ENCODE measurements at places on chromosomes 12 and 14.

- DNase-seq = no peak
Observed at GRCh38 chr12:70982991-70983390, 62.5 kb upstream of the PTPRR start.

DNA sequence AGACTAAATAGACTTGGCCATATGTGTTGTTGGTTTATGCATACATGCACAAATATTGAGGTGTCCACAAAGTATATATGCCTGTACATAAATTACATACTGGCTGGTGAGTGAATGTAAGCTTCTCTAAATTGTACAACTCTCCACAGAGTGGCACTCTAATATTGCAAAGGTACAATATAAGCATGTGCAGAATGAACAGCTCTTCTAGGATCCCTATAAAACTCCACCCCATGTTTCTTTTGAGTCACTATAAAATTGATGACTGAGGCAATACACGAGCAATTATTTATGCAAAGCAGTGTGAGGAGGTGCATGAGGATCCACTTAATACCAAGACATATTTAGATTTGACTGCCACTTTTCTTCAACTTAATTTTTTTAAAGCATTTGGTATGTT is 172.2 kb downstream of the NAV3 start:
- no peak for DNase-seq

DNA sequence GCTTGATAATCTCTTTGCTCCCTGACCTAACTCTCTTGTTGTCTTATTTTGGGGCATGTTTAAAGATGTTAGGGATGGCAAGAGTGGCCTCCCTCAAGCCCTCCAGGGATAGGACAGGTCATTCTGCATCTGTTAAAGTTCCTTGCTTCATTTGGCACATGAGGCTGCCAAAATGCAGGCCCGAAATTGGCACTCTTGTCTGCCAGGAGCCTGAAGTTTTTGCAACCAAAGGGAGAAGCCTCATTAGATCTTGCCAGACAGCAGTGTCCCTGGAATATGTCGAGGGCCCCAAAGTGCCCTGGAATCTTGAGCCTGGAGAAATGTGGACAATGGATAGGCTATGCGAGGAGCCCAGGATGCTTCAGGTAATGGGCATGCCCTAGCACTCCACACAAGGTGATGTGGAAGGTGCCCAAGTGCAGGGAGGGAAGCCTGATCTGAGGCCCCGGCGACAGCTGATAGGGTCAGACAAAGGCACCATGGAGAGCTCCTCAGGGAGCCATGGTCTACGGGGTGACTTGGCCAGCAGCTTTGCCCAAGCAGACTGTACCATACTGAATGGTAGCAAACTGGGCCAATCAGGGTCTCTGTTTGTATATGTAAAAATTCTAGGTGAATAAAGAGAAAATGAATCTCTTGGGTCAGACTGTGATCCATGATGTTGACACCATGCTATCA is 173.0 kb upstream of the WSCD2 start:
- DNase-seq = no peak

- DNase-seq = no peak
Observed at GRCh38 chr12:52191841-52192791, at the start of gene KRT80. Gene KRT80, minus strand, starts transcription at chr12:52192014. Its CDS starts 112 bp downstream, at chr12:52191902.

- no peak for DNase-seq
Observed at GRCh38 chr12:16515666-16516065, 90.3 kb downstream of the LMO3 start.

DNA sequence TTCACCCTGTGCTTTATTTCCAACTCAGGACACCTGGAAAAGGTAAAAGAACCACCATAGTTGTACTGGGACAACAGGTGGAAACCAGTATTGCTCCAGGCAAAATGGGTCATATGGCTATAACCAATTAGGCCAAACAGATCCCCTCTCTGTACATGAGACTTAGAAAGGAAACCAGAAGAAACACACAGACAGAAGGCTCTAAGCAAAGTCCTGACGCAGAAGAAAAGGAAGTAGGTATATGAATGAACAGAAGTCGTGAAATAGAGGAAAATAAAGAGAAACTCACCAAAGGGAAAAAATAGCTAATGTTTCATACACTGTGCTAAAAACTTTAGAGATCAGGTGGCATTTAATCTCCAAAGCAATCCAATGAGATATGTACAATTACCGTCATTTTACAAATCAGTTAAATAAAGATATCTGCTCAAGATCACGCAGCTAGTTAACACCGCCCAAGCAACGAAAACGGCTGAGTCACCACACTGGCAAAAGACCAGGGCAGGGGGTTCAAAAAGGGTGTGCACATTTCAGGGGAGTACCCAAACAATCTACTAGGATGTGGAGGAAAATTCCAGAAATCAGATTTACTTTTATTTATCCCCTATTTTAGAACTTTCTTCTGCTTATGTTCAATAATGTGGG is 82.3 kb downstream of the ITPR2 start:
- no peak for DNase-seq

DNA sequence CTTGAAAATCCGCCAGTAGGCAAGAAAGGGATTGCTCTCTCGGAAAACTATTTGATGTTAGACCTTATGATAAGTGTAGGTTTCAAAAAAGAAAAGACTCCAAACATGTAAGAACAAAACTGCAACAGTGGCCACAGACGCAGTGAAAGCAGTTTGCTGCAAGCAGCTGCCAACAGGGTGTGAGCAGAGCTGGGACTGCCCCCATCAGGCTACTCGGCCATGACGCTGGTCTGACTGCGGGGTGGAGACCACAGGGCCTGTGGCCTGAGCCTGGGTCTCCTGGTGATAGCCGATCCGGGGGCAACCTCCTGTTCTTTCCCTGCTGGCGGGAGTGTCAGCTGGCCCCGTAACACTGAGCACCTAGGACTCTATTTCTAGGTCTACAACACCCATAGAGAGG is 63.2 kb downstream of the AMN start:
- no peak for DNase-seq

GRCh38 chr12:909861-910260 is 39.6 kb downstream of the RAD52 start:
- DNase-seq = no peak

DNA sequence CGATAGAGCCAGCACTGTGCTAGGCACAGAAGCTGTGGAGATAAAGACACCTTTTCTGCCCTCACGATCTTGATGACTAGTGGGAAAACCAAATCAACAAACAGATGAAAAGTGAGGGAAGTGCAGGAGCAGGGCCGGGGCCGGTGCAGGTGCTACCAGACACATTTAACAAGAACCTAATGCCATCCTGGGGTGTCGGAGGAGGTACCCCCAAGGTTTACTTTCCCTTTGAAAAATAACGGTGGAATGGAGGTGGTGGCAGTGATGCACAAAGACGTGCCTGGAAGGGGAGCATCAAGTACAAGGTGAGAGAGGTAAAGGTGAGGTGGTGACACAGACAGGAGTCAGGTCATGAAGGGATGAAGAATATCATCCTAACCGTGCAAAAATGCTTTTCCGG is 22.1 kb downstream of the SLC6A13 start:
- no peak for DNase-seq

DNA sequence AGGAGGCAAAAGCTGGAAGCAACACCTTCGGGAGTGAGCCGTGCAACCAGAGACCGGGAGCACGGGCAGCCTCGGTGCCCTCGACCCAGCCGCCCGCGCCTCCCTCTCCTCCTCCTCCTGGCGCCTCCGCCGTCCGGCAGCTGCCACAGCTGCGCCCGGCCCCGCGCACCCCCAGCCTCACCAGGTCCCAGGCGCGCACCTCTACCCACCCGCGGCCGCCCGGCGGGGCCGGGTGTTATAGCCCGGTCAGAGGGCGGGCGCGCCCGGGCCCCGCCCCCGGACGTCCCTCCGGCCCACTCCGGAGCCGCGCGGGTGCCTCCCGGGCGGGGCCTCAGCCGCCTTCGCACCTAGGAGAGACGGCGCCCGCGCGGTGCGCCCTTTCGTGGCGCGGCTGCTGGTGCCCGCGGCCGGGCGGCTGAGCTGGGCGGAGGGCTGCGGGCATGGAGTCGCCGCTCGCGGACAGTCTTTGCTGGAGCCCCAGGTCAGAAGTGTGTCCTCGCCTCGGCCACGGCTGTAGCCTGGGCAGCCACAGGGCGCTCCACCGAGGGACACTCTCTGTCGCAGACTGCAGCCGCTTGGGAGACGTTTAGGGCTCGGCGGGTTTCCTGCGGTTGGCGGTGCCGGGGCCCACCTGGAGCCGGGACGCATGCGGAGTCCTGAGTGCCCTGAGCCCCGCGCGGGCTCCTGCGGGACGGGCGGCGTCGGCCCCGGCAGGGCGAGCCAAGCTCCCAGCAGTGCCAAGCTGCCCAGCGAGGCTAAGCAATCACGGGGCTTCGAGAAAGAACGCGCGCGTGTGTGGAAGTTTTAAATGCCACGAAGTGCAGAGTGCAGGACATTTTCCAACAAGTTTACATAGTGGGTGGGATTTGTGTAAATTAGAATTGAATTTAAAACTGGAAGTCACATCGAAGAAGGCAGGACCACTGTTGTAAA is at the start of gene CPM:
CPM (minus strand) TSS at position 211 of the 933 bp plus-strand sequence. CDS start 334 bp downstream, outside the sequence.
- peak; percentile 56 for DNase-seq

- peak; percentile 11 for DNase-seq
Observed at GRCh38 chr12:107515446-107515958, 170.1 kb upstream of the PWP1 start.

- DNase-seq = no peak
Observed at GRCh38 chr12:54272214-54272613, 7.7 kb downstream of the CBX5 start.

GRCh38 chr14:32508281-32508680 is 179.2 kb downstream of the AKAP6 start:
- no peak for DNase-seq

- DNase-seq = no peak
Observed at GRCh38 chr14:99063620-99064225, 208.3 kb downstream of the BCL11B start.

- DNase-seq = no peak
Observed at GRCh38 chr14:103095210-103095778, 769 bp downstream of the EXOC3L4 start.

Data from CD4-positive, alpha-beta T cell treated with Interleukin-6 at 100 ng/mL for 8 hours (primary cell).